NB4 (cell line): ENCODE measurements at places on chromosomes 2 and 18.

GRCh38 chr18:7064346-7064745, 53.3 kb downstream of the LAMA1 start:
- DNase-seq = no peak

- no peak for DNase-seq
Observed at GRCh38 chr18:23929362-23929930, 85.1 kb upstream of the TTC39C start.

- DNase-seq = no peak
Observed at GRCh38 chr2:5978131-5978751, 286.1 kb downstream of the SOX11 start.

DNA sequence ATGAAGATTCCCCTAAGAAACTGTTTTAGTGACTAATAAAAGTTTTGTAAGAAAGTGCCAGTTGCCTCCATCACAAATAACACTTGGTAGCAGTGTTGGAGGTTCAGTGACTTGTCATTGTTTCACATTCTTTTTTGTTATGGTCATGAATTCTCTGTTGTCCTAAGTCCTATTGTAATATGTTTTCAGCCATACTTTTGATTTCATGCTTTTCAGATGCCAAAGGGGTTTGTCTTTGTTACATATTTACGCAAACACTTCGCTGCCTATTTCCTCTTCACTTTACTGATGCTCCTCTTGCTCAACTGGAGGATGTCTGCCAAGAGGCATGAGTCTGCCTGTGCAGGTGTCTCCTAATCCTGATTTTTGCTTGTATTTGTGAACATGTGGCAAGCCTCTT, 66.6 kb downstream of the PHLPP1 start:
- peak; percentile 19 for DNase-seq

DNA sequence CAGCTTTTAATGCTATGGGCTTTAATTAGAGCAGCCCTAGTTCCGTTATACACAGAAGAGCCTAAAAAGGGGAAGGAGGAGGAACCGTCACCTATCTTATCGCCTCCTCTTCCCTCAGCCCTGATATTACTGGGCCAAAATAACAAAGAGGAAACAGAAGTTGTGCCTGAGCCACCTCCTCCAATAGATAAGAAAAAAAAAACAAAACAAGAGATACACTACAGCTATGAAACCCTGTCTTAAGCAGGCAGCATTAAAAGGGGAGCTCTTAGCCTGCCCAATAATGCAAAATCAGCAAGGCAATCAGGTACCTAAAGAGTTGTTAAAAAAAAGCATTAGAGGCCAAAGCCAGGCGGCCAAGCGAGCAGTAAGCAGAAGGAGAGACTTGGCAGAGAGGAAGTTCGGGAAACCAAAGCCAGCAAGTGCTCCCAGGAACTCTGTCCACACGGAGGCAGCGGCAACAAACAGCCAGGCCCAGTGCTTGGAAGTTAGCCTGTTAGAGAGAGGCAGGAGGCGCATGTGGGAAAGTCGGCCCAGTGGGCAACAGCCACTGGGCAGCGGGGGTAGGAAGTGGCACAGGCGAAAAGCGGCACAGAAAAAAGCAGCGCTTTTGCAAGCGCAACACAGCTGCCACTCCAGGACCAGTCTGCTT, 41.8 kb upstream of the PDK1 start:
- DNase-seq = peak; percentile 95

DNA sequence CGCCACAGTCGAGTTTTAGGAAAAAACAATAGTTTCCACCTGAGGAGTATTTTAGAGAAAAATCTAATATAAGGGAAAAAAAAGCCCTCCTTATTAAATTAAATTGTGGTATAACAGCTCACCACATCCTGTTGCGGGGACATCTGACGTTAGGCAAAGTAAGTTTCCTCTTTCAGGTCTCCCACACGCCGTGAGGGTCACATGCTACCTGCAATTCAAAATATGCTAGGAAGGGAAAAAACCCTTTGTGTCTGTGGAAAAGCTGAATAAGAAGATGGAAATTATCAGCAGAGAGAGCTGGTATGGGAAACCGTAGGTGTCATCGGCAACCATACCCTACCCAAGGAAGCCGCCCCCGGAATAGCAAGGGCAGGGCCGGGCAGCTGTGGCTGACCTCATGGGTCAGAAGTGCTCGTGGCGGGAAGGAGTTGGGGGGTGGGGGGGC, 128.0 kb downstream of the NFATC1 start:
- peak; percentile 75 for DNase-seq

DNA sequence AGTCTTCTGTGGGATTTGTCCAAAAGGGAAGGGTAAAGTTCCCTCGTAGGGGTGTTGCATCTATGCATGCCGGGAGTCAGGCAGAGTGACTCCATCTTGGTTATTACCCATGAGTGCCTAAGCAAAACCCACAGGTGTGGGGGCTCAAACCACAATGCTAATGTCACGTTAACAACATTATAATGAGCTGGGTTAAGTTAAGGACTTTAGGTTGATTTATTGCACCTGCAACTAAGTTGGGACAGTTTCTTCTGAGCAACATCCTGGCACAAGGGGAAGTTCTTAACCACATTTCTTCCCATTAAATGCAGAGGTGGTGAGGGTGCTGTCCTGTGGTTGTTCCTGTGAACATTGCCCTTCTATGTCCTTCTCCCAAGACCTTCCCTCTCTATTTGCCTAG, 1596.8 kb upstream of the SLC39A10 start:
- peak; percentile 16 for DNase-seq

GRCh38 chr2:121288454-121289231, 3.6 kb upstream of the TFCP2L1 start:
- DNase-seq = peak; percentile 78

DNA sequence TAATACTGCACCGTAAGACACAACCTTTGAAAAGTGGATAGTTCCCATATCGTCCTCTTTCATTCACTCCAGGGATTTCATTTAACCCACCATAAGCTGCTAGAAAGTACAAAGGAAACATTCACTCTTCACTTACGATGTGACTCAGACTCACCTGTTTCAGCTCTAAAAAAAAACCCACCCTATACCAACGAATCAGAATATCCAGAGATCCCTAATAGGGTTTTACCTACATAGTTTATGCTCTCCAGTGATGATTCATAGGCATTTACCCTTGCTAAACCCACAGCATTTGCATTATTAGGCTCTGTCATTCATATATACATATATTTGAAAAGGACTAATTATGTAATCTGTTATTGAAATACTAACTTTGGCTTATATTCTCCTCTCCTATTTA, 60.2 kb downstream of the PRPF40A start:
- DNase-seq = no peak

DNA sequence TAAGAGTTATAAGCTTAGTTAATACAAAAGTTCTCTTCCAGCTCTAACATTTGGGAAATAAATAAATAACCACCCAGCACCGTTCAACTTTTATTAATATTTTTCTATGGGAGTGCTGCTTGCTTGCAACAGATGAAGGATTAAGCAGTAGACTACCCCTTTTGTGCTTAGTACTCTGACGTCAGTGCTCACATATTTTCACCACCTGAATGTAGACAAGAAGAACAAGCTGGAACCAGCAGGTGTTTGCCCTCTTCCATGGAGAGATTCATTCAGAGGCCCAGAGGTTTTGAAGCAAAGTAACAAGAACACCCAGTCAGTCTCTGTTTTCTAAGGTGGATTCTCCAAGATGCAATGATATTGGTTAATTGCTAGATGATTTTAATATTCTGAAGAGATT, 307.1 kb upstream of the PIK3C3 start:
- no peak for DNase-seq

DNA sequence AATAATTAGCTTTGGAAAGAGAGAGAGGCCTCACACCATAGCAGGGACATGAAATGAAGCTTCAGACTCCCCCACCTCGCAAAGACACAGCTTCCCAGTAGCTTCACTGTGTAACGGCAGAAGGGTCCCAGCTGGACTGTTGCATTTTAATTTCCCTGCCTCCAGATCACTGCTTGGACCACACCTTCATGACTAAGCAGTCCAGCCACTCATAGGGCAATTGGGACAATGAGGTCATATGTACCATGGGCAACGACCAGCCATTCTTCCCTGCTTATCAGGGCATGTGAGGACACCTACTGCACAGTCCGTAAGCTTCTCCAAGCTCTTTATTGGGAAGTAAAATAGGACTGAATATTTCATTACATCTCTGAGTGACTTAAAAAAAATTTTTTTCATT, 183.0 kb downstream of the MREG start:
- peak; percentile 23 for DNase-seq

DNA sequence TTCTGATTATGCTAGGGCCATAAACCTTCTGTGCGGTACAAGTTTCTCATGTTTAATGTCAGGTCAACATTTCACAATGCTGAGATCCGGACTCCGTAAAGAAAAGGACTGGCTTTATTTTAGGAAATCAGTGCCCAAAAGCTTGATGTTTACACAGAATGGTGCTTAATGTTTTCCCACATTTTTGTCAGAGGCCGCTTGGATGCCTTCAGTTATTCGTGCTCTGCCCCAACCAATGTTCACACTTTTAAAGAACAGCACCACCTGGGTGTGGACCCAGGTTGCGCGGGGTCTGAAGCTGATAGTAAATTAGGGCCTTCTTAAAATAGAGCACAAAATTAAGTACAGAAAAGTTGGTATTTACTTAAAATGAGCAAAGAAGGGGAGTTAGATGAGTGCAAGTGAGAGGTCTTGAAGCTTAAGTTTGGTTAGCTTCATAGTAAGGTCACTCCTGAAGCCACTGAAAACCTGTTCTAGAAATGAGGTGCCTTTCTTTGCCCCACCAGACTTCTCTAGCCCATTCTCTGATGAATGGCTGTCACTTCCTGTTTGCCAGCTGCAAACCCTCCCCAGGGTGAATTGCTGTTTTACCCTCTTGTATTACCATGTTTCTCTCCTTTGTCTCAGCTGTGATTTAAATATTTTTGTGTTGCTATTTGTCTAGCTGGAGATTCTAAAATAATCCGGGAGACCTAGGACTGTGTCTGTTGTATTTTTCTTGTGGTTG, 20.5 kb downstream of the SLC3A1 start:
- peak; percentile 28 for DNase-seq

DNA sequence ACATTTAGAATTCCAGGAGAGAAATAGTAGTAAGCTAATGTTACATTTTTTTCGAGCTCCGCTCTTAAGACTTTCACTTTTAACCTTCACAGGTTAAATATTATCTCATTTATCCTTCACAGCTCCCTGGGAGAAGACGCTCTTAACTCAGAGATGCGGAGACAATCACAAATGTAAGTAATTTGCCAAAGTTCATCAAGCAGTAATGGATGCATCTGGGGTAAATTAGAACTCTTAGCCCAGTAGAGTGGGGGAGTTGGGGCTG, 168.5 kb downstream of the SPP2 start:
- DNase-seq = no peak

GRCh38 chr2:234930397-234930796, 21.4 kb upstream of the SH3BP4 start:
- DNase-seq = no peak

- DNase-seq = no peak
Observed at GRCh38 chr2:25414781-25415180, 73.1 kb upstream of the DNMT3A start.

- DNase-seq = no peak
Observed at GRCh38 chr2:237726401-237726830, 72.2 kb upstream of the RBM44 start.

DNA sequence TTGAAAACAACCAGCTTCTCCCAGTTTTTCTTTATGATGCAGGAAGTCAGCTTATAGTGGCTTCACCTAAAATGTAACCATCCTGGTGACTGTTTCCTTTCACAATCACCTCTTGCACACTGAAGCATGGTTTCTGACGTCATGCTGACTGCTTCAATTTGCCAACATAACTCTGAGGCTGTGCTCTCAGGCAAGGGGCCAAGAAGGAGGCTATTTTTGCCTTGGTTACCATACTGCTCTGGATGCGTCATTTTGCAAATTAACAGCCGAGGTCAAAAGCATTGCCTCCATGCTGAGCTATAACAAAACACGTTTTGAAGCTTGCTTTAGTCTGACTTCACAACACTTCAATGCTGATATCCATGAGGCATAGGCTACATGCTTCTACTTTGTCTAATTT, 397.8 kb downstream of the METTL4 start:
- DNase-seq = peak; percentile 9

DNA sequence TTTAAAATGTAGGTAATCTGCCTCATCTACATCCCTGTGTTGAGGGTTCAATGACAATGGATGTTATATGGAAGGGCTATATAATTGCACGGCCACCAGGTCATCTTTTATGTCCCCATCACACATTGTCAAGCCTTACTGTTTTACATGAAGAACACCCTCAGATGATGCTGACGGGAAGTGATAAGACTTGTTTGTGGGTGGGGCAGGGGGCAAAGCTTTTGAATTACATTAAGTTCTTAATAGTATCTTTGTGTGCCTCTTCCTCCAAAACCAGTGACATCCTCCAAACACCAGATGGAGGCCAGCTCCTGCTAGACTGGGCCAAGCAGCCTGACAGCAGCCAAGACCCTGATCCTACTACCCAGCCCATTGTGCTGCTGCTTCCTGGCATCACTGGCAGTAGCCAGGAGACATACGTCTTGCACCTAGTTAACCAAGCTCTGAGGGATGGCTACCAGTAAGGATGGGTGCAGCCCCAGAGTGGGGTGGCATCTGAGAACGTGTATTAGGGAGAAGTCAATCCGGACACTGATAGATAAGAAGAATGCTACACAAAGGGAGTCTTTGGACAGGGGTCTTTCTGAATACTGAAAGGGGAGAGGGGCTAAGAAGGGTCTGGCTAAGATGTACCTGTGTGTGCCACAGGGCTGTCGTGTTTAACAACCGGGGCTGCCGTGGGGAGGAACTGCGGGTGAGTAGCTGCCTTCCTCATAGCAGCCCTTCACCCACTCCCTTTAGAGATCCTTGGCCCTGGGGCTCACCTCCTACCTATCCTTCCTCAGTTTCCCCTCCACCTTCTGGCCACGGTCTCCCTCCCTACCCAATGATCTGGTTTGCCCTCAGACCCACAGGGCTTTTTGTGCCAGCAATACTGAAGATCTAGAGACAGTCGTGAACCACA, 5.3 kb downstream of the ABHD1 start:
- DNase-seq = no peak

DNA sequence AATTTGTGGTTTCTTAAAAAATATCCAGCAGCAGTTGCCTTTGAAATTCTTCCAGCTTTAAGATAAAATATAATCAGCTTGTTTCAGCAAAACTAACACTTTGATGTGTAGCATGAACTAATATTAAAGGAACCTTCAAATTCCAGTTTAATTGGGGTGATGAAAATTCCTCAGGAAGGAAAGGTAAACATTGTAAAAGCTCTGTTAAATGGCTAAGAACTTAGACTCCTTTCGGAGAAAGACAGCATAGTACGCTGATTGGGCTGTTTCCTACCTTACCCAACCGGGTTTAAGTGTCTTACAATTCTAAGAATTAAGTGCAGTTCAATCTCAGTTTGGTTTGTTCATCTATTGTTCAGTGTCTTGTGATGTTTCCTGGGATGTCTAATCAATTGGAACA, 108.3 kb downstream of the CDH7 start:
- DNase-seq = no peak
